B cell (primary cell): ENCODE measurements at places on chromosomes 5 and 9. TPM values are rescaled to one million over a fixed set of nuclear protein-coding genes. Genes with fewer than 3 reads are reported as not detected.

Gene SLCO4C1
- total RNA-seq, result 0.17 and 0.42 TPM in 2 replicates

Gene NKD2
- total RNA-seq, result 0.34 TPM in 1 of 2 replicates, not detected in the other

Gene C5orf63
- 20.0 and 25.4 TPM in 2 replicates for total RNA-seq

Gene KCNIP1
- total RNA-seq, result not detected in 2 replicates

Gene PIP5K1B
- total RNA-seq, result 24.1 and 28.2 TPM in 2 replicates

Gene VAV2
- 128 and 131 TPM in 2 replicates for total RNA-seq

Gene ELAVL2
- total RNA-seq, result not detected in 2 replicates

Gene DAPK1
- 0.92 and 2.8 TPM in 2 replicates for total RNA-seq

Gene PCDHGA11
- 1.5 and 1.8 TPM in 2 replicates for total RNA-seq

Gene STPG3
- total RNA-seq, result not detected in 2 replicates

Gene UGT3A2
- not detected in 2 replicates for total RNA-seq

Gene PCDHB4
- not detected in 2 replicates for total RNA-seq

Gene CATSPER3
- total RNA-seq, result 0.79 and 2.7 TPM in 2 replicates

Gene PCDHGA3
- total RNA-seq, result 0.29 and 0.32 TPM in 2 replicates

Gene XPA
- 21.3 and 27.4 TPM in 2 replicates for total RNA-seq

Gene SEMA6A
- 0.44 and 0.61 TPM in 2 replicates for total RNA-seq

Gene CARTPT
- total RNA-seq, result not detected in 2 replicates

Gene C5orf34
- total RNA-seq, result 5.1 and 5.5 TPM in 2 replicates

Gene PTCD2
- 10.1 and 10.5 TPM in 2 replicates for total RNA-seq

Gene RNF180
- not detected in 2 replicates for total RNA-seq

Gene DEPDC1B
- 0.25 and 0.85 TPM in 2 replicates for total RNA-seq

Gene SLC6A19
- total RNA-seq, result not detected in 2 replicates

Gene FBP1
- 2.8 and 3.4 TPM in 2 replicates for total RNA-seq

Gene FYB1
- 1.00 and 1.3 TPM in 2 replicates for total RNA-seq

Gene IFNA13
- not detected in 2 replicates for total RNA-seq

Gene TEX48
- total RNA-seq, result not detected in 2 replicates

Gene EIF4EBP3
- total RNA-seq, result 8.8 and 15.0 TPM in 2 replicates

Gene EQTN
- 0.95 TPM in 1 of 2 replicates, not detected in the other for total RNA-seq

Gene TAF11L5
- not detected in 2 replicates for total RNA-seq

Gene TAS2R1
- total RNA-seq, result not detected in 2 replicates

Gene SMIM23
- total RNA-seq, result not detected in 2 replicates

Gene GADD45G
- total RNA-seq, result 5.9 and 6.1 TPM in 2 replicates

Gene EIF4E1B
- total RNA-seq, result not detected in 2 replicates

Gene TAF1L
- total RNA-seq, result not detected in 2 replicates

Gene CCL27
- total RNA-seq, result not detected in 2 replicates

Gene PGM5
- total RNA-seq, result not detected in 2 replicates

Gene NDUFS6
- total RNA-seq, result 16.2 and 16.9 TPM in 2 replicates

Gene CDC25C
- not detected in 2 replicates for total RNA-seq

Gene MYMK
- total RNA-seq, result not detected in 2 replicates

Gene SPATA31D4
- not detected in 2 replicates for total RNA-seq

Gene CNTFR
- total RNA-seq, result not detected in 2 replicates

Gene GFI1B
- total RNA-seq, result 0.85 TPM in 1 of 2 replicates, not detected in the other

Gene IQGAP2
- 12.3 and 15.0 TPM in 2 replicates for total RNA-seq

Gene SLC25A25
- total RNA-seq, result 12.1 and 12.4 TPM in 2 replicates

Gene SLC36A3
- total RNA-seq, result not detected in 2 replicates

Gene PCDHGA9
- total RNA-seq, result 1.9 and 2.5 TPM in 2 replicates

Gene LCN1
- not detected in 2 replicates for total RNA-seq

Gene FOXD1
- total RNA-seq, result 0.44 and 0.49 TPM in 2 replicates

Gene SLC25A2
- total RNA-seq, result 3.4 and 3.6 TPM in 2 replicates

Gene C9orf153
- 0.67 and 0.70 TPM in 2 replicates for total RNA-seq

Gene CTXN3
- total RNA-seq, result not detected in 2 replicates

Gene FAT2
- not detected in 2 replicates for total RNA-seq

Gene CDKN2B
- 0.42 and 1.3 TPM in 2 replicates for total RNA-seq

Gene FCN2
- not detected in 2 replicates for total RNA-seq

Gene OMD
- not detected in 2 replicates for total RNA-seq

Gene CDKN2B-AS1
- 2.5 and 3.2 TPM in 2 replicates for total RNA-seq
